ENCODE measurements at places on chromosomes 2 and 18.

DNA sequence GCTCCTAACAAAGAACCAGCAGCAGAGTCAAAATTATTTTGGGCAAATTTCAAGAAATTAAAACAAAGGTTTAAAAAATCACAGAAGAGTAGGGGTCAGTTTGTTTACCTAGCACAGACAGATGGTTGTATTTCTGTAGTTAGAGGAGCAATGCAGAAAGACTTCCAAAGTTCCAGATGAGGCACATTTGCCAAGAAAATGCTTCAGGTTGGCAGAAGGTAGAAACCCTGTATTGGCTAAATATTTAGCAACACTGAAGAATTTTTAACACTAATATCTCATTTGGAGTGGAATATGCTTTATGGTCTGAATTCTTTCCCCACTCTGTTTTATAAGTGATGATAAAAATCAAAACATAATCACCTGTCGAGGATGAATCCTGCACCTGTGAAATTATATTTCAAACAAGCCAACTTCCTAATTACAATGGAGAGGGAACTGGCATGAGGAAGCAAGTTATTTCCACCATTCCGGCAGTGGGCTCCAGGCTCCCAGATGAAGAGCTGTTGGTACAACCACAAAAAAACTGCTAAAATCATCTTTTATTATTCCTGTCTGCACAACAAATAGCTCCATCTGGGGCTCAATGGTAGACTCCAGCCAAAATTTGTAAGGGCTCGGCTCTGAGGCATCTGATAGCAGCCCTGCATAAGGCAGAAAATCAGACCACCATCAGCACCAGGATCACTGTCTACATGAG is 286.5 kb upstream of the REV1 start:
- DNase-seq, result no peak

- no peak for DNase-seq
Measured at GRCh38 chr2:23567161-23567756, 182.3 kb downstream of the KLHL29 start.

DNA sequence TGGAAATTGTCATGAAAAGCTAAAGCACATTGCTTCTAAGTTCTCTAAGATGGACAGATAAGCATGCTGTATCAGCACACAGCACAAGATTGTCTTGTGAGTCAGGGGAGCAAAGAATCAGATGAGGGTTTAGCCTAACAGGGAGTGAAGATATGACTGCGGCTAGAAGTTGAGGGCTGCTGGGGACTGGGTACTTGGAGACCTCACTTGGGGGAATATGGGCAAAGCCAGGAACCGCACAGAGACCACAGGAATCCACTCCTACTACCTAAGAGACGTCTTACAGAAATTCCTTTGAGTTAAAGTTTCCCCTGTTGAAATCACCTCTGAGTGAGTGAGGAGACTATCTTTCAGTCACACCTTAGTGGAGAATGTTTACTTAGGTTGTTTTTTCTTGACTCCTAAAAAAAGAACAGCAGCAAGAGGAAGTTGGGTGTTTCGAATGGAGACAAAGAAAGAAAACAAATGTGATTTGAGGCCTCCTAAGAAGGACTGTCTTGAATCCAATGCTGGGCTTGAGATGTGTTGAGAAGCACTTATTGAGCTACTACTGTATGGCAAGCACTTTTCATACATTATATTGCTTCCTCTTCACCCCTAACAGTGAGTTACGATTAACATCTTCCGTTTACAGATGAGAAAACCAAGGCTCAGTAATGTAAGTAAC is 100.7 kb downstream of the ANKRD44 start:
- peak; percentile 95 for DNase-seq

- no peak for DNase-seq
Measured at GRCh38 chr2:155651851-155652250, 680.7 kb downstream of the NR4A2 start.

GRCh38 chr2:77977471-77978063 is 455.4 kb upstream of the LRRTM4 start:
- no peak for DNase-seq

DNA sequence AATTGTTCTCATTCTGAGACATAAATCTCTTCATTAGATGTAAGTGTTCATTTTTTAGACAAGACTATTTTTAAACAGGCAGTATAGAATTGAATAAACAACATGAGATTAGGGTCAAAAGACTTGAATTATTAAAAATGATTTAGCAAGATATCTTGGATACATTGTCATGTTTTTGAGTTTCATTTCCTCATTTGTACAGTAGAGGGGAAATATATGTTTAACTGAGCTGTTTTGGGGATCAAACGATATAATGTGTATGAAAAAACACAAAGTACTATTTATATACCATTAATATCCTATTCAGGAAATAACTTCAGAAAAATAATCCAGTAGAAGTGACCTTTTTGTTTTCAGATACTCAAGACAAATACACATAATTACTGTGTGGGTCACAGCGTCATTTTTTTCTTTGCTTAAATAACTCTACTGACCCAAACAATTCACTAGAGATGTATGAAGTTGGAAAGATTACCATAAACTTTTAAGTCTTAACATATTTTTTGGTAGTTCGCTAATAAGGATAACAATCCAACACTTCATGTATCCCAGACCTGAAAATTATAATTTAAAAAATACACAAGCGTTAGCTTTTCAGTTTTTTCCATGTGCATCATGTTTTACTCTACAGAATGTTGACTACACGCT is 896 bp upstream of the ASXL3 start:
- DNase-seq, result no peak

- DNase-seq, result no peak
Measured at GRCh38 chr2:175576270-175576669, 394.8 kb upstream of the ATP5MC3 start.

DNA sequence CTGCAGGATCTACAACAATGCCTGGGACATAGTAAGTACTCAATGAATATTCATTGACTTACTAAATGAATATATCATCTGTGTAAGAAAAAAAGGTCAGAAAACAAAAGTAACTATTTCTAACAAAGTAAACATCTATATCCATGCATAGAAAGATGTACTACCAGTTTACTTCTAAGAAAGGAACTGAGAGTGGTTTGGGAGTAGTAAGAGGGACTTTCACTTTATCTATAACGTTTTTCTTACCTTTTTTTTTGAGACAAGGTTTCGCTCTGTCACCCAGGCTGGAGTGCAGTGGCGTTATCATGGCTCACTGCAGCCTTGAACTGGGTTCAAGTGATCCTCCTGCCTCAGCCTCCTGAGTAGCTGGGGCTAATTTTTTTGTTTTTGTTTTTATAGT is 25.7 kb downstream of the DHX57 start:
- no peak for DNase-seq

GRCh38 chr18:79558196-79558932 is 121.2 kb upstream of the CTDP1 start:
- no peak for DNase-seq

- DNase-seq, result peak; percentile 93
Measured at GRCh38 chr2:62654423-62654791, 51.1 kb upstream of the EHBP1 start.

DNA sequence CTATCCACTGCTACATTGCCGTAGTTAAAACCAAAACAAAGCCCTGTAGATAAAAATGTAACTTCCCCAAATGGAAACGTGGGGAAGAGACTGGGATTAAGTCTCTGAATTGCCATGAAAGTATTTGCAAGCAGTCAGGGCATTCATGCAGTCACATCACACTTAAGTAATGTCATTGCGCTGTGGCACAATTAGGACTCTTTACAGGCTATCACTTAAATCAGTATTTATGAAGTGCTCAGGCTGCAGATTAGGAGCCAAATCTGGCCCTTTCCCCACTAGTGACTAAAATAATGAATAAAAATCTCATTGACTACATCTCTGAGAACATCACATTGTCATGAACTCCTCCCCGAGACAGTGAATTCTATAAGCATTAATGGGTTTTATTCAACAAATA is 300.9 kb downstream of the ICOS start:
- DNase-seq, result no peak

DNA sequence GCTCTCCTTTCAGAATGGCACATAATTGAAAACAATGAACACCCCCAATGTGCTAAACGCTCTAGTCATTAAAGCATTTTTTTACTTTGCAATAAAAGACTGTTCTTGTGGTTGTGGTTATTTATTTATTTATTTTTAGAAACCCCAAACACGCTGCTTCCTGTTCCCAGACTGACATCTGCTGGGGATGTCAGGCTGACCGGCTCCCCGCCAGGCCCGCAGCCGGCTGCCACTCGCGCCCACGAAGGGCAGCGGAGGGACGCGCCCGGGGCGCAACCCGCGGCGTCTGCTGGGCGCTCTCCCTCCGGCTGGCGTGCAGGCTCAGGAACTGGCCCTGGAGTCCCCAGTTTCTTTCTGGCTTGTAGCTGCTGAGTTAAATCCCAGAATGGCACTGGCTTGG is 83.1 kb upstream of the SP3 start:
- DNase-seq, result no peak

- peak; percentile 96 for DNase-seq
Measured at GRCh38 chr2:236871500-236872001, 214.1 kb upstream of the COPS8 start.

DNA sequence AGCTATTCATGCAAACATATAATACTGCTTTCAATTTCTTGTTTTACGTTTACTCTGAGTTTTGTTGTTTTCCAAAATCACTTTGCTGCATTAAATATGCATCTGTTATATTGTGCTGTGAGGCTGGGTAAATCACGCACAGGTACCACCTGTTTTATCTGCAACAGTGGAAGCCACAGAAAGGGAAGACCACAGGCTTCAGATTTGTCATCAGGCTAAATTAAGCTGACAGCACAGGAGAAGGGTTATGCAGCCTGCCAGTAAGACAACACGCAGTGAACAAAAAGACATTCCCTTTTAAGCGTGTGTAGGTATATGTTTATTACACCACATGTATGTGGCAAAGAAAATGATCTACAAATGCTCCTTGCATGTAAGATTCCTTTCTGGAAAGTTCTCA is 38.2 kb downstream of the ZNF516 start:
- DNase-seq, result no peak

GRCh38 chr2:55115761-55116597 is 65.7 kb upstream of the RTN4 start:
- peak; percentile 86 for DNase-seq

DNA sequence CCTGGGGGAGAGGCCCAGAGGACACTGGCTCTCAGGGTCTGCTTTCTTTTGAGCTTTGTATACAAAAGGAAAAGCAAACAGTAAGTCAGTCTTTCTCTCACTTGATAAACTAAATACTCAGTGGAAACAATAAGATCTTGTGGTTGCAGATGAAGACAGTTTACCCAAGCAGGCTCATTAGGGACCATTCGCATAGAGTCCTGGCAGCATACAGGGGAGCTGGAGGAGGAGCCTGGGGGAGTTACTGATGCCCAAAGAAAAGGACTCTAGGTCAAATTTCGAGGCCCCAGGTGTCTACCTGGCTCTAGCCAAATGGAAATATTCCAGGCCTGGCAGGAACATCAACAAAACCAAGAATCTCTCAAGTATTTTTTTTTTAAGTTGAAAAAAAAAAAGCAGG is 225.3 kb downstream of the CNTNAP5 start:
- no peak for DNase-seq

- no peak for DNase-seq
Measured at GRCh38 chr2:174711206-174711605, 53.1 kb downstream of the CHRNA1 start.

DNA sequence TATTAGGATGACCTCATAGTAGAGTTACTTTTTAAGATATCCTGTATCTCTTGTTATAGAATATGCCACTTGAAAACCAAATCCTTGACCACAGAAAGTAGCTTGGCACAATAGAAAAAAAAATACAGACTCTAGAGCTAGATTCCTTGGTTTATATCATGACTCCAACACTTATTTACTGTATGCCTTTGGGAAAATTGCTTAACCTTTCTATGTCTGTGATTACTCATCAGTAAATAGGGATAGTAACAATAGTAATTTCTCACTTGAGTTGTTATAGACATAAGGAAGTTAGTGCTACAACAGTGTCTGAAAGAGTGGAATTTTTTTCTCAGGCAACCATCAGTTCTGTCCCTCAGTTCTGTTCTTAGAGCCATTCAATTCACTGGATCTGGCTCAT is 193.8 kb downstream of the GULP1 start:
- peak; percentile 14 for DNase-seq

DNA sequence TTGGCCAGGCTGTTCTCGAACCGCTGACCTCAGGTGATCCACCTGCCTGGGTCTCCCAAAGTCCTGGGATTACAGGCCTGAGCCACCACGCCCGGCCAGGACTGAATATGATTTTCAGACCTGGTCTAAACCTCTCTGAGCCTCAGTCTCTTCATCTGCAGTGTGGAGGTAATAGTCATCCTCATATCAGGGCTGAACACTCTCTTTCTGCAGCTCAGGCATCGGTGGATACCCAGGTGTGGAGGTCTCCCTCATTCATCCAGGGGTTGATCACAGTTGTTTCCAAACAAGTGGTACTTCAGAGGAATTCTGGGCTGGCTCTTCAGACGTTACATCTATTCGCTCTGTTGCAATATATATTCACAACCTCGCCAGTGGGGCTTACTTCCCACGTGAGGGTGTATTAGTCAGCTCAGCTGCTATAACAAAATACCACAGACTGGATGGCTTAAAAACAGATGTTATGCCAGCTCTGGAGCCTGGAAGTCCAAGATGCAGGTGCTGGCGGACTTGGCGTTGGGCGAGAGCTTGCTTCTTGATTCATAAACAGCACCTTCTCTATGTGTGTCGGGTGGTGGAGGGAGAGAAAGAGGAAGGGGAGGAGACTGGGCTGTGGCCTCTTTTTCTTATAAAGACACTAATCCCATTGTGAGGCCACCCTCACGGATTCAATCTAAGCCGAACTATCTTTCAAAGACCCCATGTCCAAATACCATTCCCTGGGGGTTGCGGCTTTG is 2.9 kb upstream of the MBP start:
- DNase-seq, result no peak

GRCh38 chr2:19392191-19392590 is 33.8 kb upstream of the OSR1 start:
- no peak for DNase-seq

- no peak for DNase-seq
Measured at GRCh38 chr2:97706708-97707345, 6.5 kb upstream of the ZAP70 start.

DNA sequence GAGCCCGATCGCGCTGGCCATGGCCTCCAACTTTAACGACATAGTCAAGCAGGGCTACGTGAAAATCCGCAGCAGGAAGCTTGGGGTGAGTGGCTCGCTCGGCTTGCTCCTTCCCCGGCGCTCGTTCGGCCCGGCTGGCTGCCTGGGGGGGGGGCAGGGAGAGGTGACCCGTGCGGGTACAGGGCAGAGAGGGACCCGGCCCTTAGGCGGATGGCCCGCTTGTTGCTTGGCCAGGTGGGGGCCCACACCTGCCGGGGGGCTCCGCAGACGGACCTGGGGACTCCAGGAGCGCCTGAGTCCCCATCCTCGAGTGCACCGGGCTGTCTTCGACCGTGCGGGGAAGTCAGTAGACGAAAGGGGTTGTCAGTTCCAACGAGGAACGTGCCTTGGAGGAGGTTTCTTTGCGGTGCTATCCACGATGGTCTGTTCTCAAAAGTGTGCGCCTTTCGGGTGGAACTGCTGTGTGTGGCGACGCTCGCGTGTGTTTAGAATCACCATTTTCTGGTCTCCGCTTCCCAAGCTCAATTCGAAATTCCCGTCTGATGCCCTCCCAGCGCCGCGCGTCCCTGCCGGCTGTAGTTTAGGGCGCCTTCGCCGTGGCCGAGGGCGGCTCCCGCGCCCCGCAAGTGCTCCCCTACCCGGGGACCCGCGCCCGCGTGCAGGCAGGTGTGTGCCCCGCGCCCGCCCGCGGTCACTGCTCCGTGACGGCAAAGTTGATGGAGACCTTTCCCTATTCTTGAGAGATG is 711 bp downstream of the DOK6 start:
- DNase-seq, result no peak
